ENCODE measurements at places on chromosomes 7 and 10. TPM values are rescaled to one million over a fixed set of nuclear protein-coding genes. Genes with fewer than 3 reads are reported as not detected.

CTAGE4 gene
- polyA plus RNA-seq = 0.44 TPM

ANKRD30A gene
- polyA plus RNA-seq = not detected

TDRD1 gene
- 0.50 TPM for polyA plus RNA-seq

LAMB1 gene
- polyA plus RNA-seq = 0.77 TPM

DNAJB6 gene
- polyA plus RNA-seq = 113 TPM

PNPLA8 gene
- 24.0 TPM for polyA plus RNA-seq

IGFBP1 gene
- not detected for polyA plus RNA-seq

OPN1SW gene
- polyA plus RNA-seq = not detected

OR2A7 gene
- polyA plus RNA-seq = 0.23 TPM

PLXDC2 gene
- 0.07 TPM for polyA plus RNA-seq

KLLN gene
- polyA plus RNA-seq = 0.19 TPM

FGFR2 gene
- not detected for polyA plus RNA-seq

NAT16 gene
- polyA plus RNA-seq = not detected

ZNF727 gene
- polyA plus RNA-seq = 0.08 TPM

H2BK1 gene
- not detected for polyA plus RNA-seq

POLR2J gene
- 65.6 TPM for polyA plus RNA-seq

SPDYE2 gene
- polyA plus RNA-seq = 0.37 TPM

CUZD1 gene
- 0.50 TPM for polyA plus RNA-seq

PTPN20 gene
- polyA plus RNA-seq = 1.9 TPM

SLC39A12 gene
- polyA plus RNA-seq = not detected

KIAA1549 gene
- not detected for polyA plus RNA-seq

FRAT2 gene
- polyA plus RNA-seq = 9.3 TPM

HPS1 gene
- polyA plus RNA-seq = 73.8 TPM

ADRB1 gene
- polyA plus RNA-seq = 0.08 TPM

CHAT gene
- polyA plus RNA-seq = not detected

CYTH3 gene
- 4.1 TPM for polyA plus RNA-seq

PNLIP gene
- polyA plus RNA-seq = not detected

VAX1 gene
- polyA plus RNA-seq = not detected

NEURL1 gene
- polyA plus RNA-seq = 0.17 TPM

TUBAL3 gene
- polyA plus RNA-seq = not detected

OR13A1 gene
- polyA plus RNA-seq = not detected

MKRN1 gene
- polyA plus RNA-seq = 109 TPM
